MCF 10A (cell line): ENCODE measurements at places on chromosomes 16 and 17. TPM values are rescaled to one million over a fixed set of nuclear protein-coding genes. Genes with fewer than 3 reads are reported as not detected.
A peak's percentile ranks its signal among the peaks of the same experiment; 100 is the strongest.

Gene TMEM132E
- not detected in 2 replicates for total RNA-seq

Gene MRPL45
- total RNA-seq, result 37.2 and 48.4 TPM in 2 replicates

Gene KDM6B
- total RNA-seq, result 37.9 and 39.8 TPM in 2 replicates

Gene ADAP2
- 1.3 and 2.2 TPM in 2 replicates for total RNA-seq

Gene FNDC8
- total RNA-seq, result not detected in 2 replicates

Gene KIFC3
- total RNA-seq, result 97.1 and 120 TPM in 2 replicates

Gene SNX20
- total RNA-seq, result not detected in 2 replicates

Gene UBALD1
- total RNA-seq, result 28.0 and 42.1 TPM in 2 replicates

Gene CDH3
- total RNA-seq, result 74.4 and 107 TPM in 2 replicates

Gene MYH2
- not detected in 2 replicates for total RNA-seq

GRCh38 chr17:79887451-79887991 lies 48.3 kb upstream of the CBX4 start:
- no peak for DNase-seq
- no peak overlapping the region for H3K27ac ChIP-seq
- H3K36me3 ChIP-seq, result no peaks in the 10 kb centered on the region
- H3K4me1 ChIP-seq, result peaks cover 8% of the 10 kb centered on the region
- H3K4me3 ChIP-seq, result no peak overlapping the region

DNA sequence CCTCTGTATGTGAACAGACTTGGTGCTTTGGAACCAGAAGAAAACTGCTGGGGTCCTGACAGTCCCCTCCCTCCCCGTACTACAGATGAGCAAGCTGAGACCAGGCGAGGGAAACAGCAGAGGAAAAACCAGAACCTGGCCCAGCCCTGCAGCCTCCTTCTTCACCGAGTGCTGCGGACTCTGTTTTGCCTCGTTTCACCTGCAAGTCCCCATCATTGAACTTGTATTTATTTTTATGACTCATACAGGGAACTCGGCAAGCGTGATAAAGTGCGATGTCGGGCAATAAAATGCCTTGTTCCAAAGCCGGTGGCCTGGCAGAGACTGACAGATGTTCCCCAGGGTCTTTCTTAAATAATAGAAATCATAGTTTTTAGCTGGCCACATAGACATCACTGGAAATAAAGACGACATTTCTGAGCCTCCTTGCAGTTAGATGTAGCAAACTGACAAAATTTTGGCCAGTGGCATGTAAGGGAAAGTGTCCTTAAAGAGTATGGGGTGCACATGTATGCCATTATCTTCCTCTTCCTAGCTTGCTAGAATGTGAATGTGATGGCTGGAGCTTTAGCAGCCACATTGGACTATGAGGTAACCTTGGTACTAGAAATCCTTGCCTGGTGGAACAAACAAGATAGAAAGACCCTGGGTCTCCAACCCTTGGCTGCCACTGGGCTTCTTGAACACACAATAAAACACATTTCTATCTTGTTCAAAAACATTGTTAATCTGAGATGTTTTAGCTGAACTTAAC lies 128.6 kb downstream of the IRF8 start:
- H3K4me3 ChIP-seq, result no peak overlapping the region
- H3K36me3 ChIP-seq, result peaks cover 5% of the 10 kb centered on the region
- no peak for DNase-seq

DNA sequence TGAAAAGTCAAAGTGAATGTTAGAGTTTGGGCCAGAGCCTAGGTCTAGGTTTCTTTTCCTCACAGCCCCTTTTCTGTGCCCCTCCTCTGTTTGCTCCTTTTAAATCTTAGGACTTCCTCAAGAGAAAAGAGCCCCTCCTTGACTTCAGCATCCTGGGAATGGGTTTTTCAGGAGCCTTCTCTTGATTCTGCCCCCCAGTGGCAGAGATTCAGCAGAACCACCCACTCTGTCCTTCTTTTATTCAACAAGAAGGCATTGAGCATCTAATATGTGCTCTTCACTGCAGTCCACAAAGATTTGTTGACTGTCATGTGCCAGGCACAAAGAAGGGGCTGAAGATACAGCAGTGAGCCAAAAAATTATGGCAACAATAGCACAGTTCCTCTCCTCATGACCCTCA lies 270.8 kb upstream of the CDH5 start:
- H3K4me3 ChIP-seq, result no peak overlapping the region
- no peaks in the 10 kb centered on the region for H3K36me3 ChIP-seq
- no peak for DNase-seq
- no peaks in the 10 kb centered on the region for H3K4me1 ChIP-seq

GRCh38 chr16:75483222-75483621 lies 12.0 kb downstream of the CHST6 start:
- DNase-seq, result peak; percentile 96
- H3K36me3 ChIP-seq, result peaks cover 6% of the 10 kb centered on the region
- peaks cover 34% of the 10 kb centered on the region for H3K4me1 ChIP-seq
- H3K27ac ChIP-seq, result peak overlapping the region; percentile 70
- H3K4me3 ChIP-seq, result peak overlapping the region; percentile 45

- peaks cover 19% of the 10 kb centered on the region for H3K27me3 ChIP-seq
- H3K4me3 ChIP-seq, result no peak overlapping the region
- H3K36me3 ChIP-seq, result no peaks in the 10 kb centered on the region
- H3K4me1 ChIP-seq, result no peaks in the 10 kb centered on the region
- no peak overlapping the region for H3K27ac ChIP-seq
- peak; percentile 76 for DNase-seq
These were observed 10.1 kb upstream of the ZFPM1 start for GRCh38 chr16:88442727-88443576.

- peaks cover 13% of the 10 kb centered on the region for H3K4me1 ChIP-seq
- no peaks in the 10 kb centered on the region for H3K27me3 ChIP-seq
- no peak overlapping the region for H3K27ac ChIP-seq
- peak overlapping the region; percentile 21 for H3K4me3 ChIP-seq
- H3K36me3 ChIP-seq, result no peaks in the 10 kb centered on the region
These were observed 144.8 kb downstream of the CDH8 start for GRCh38 chr16:61891460-61891859.

DNA sequence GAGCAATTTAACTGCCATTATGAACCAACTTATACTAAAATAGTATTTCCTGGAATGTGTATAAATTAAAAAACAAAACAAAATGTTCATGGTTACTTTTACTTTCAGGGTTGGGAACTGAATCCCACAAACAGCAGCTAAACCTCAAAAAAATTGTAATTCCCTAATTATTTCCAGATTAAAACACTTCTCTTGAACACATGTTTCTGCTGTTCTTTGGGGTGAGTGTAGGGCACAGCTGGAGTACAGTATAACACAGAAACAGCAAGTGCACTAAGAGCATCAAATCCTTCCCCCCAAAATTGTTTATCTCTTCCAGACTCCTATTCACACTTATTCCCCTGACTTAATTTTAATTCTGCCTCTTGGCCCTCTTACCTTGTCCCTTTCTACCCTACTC lies 56.4 kb downstream of the KANSL1 start:
- no peak overlapping the region for H3K27ac ChIP-seq
- DNase-seq, result no peak
- H3K36me3 ChIP-seq, result peaks cover 12% of the 10 kb centered on the region
- peaks cover 59% of the 10 kb centered on the region for H3K4me1 ChIP-seq
